T-helper 1 cell (primary cell): ENCODE measurements at places on chromosomes 4 and X.

DNA sequence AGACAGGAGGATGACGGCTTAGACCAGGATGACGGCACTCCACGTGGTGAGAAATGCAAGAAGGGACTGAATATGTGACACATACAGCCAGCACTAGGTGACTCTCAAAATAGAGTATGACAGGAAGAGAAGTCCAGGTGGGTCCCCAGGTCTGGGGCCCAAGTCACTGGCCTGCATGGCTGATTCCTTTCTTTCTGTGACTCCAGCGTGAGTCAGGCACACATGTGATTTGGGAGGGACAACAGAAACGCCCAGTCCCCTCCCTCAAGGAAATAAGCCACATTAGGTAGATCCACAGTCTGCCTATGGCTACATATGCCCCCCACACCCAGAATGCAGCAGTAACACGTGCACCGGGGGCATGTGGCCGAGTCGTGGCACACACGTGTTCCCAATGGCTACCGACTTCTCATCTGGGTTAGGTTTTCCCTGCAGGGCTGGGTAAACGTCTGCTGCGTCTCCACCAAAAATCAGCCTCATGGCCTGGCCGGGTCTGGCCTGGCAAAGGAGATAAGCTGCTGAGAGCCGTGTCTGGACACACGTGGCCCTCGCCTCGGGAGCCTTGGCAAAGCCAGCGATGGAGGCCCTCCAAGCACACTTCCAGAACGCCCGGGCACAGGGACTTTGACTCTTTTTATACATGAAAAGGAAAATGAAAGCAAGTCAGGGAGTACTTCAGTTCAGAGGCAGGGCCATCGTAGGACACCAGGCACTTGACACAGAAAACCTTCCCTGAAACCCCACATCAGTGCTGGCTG lies 19.3 kb downstream of the SEL1L3 start:
- no peak for DNase-seq

- no peak for DNase-seq
These were observed 917.8 kb downstream of the ADGRL3 start for GRCh38 chr4:62117886-62118285.

DNA sequence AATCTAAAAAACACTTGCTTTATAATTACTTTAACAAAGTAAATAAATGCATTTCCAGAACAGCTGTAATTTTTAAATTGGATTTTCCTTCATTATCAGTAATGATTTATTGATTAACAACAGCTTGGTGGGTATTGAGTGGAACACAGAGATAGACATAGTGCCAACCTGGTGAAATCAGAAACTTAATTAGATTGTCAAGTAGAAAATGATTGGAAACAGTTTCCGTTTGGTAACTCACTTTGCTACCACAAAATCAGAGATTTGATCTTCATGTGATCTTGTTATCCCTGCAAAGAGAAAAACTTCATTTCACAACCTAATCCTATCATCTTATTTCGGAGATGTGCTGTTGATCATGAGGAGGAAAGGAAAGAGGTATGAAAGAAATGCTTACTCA lies 70.8 kb downstream of the CAPN6 start:
- no peak for DNase-seq

GRCh38 chrX:49186125-49187027 lies at the start of gene PRICKLE3:
Gene PRICKLE3 (minus strand): TSS chrX:49186373. CDS start chrX:49186297, 76 bp downstream.
- peak; percentile 74 for DNase-seq

- DNase-seq: no peak
These were observed 125.6 kb downstream of the COMMD8 start for GRCh38 chr4:47337893-47338292.

DNA sequence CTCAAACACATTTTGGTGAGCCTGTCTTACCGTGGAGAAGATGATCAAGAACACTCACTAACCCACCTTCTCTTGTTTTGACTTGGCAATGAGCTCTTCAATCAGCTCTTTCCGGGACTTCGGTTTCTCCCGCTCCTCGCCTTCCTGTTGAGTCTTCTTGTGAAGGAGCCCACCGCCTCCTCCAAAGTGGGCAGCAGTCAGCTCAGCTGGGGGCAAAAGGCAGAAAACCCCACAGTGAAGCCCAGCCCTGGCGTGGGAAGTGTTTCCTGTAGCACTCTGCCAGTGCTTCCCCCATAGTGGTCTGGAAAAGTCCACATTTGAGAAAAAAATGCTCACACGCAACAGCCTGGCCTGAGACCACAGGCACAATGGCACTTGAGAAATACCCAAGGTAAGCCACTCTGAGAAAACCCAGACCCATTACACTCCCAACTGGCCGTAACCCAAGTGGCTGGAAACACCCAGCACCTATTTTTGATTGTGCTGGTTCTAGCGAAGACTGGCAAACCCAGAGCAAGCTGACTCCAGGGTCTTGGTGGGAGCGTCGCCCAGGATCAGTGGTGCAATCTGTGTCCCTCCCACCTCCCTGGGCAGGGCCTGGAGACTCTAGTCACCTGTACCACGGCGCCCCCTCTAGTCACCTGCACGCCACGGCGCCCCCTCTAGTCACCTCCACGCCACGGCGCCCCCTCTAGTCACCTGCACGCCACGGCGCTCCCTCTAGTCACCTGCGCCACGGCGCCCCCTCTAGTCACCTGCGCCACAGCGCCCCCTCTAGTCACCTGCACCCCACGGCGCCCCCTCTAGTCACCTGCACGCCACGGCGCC lies 8.6 kb downstream of the NOP14 start:
- DNase-seq: no peak

DNA sequence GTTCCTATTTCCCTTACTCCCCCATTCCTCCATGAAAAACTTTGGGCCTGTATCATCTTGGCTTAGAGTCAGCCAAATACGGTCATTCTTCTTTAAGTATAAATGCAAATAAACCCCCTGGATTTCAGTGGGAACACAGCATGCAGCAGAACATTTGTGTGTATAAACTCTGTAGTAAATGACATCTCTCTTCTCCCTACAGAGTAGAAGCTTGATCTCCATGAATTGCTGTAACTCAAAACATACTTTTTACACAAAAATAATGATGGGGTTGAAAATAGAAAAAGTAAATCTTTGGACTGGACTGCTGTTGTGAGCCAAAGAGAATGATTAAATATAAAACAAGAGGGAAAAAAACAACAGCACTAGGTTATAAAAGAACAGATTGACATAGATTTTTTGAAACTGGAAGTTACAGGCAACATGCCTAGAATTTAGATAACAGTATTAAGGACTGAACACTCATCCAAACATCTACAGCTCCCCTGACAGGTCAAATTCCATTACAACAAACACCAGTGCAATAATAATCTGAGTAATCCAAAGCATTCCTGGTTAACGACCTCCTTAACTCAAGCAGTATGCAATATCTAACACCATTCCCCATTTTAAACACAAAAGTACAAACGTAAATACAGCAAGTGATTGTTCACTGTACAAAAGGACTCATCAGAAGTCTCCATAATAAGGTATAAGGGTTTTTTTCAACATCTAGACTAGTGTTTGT lies 30.7 kb downstream of the TSPAN5 start:
- DNase-seq: no peak

DNA sequence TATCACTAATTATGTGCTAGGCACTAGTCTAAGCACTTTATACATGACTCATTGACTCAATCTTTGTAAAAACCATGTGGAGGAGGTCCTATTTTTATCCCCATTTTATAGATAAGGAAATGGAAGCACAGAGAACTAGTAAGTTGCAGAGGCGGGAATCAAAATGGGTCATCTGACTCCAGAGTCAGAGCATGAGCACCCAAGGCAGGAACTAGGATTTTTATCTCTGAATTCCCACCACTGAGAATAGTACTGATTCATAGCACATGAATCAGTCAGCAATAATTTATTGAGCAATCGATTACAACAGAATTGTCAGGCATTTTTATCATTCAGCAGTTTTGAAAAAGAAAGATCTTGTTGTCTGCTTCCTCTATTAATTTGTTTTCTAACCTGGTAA lies 19.3 kb downstream of the SCARB2 start:
- no peak for DNase-seq

DNA sequence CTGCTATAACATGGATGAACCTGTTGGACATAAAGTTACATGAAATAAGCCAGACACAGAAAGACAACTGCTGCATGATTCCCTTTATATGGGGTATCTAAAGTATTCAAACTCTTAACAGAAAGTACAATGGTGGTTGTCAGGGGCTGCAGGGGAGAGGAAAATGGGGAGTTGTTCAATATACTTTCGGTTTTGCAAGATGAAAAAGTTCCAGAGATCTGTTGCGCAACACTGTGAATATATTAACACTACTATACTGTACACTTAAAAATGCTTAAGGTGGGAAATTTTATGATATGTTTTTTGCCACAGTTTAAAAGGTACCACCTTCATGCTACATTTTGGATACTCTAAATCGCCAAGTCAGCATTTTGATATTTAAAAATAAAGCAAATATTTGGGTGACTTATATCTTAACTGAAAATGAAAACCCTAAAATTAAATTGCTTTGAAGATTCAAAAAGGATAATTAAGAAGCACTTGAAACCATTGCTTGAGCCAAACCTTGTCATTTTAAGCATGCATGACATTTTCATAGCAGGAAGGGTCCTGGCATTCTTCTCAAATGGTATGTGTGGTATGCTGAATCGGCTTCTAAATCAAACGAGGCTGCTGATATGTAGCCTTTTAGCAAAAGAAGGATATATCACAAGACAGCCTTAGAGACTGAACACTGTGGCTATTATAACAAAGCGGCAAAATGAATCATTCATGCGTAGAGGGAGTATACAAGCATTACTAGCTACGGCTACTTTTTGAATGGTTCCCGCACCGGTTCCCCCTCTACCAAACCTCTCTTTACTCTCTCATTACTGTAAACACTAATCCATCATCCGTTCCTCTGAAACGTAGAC lies 607.1 kb upstream of the DIPK2B start:
- no peak for DNase-seq

GRCh38 chr4:127975121-127975770 lies 10.0 kb downstream of the ABHD18 start:
- no peak for DNase-seq

- DNase-seq: no peak
These were observed 41.0 kb downstream of the RAI2 start for GRCh38 chrX:17820100-17820499.

- no peak for DNase-seq
These were observed 154.2 kb upstream of the HAND2 start for GRCh38 chr4:173684223-173684622.

- DNase-seq: no peak
These were observed 515.2 kb downstream of the GLUD2 start for GRCh38 chrX:121562616-121563015.

DNA sequence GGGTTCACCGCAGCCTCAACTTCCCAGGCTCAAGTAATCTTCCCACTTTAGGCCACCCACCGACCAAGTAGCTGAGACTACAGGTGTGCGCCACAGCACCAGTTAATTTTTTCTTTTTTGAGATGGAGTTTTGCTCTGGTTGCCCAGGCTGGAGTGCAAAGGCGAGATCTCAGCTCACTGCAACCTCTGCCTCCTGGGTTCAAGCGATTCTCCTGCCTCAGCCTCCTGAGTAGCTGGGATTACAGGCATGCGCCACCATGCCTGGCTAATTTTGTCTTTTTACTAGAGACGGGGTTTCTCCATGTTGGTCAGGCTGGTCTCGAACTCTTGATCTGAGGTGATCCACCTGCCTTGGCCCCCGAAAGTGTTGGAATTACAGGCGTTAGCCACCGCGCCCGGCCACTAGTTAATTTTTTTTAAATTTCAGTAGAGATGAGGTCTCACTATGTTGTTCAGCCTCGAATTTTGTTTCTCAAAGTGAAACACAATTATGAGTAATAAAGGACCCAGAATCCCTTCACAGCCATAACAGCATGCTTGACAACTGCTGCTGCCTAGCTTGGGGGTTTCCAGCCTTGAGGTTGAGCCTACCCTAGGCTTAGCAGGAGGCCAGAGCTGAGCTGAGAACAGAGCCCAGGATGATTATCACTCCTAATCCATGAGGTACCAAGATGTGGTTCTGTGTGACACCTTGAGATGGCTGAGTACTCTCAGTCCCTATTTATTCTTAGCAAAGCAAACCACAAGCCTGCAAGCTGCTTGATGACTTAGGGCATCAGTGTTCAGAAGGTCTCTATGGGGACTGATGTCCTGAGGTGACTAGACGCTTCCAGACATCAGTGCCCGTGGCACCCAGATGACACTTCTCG lies 41.6 kb upstream of the NKRF start:
- peak; percentile 7 for DNase-seq
